ENCODE measurements at places on chromosomes 4 and X.

DNA sequence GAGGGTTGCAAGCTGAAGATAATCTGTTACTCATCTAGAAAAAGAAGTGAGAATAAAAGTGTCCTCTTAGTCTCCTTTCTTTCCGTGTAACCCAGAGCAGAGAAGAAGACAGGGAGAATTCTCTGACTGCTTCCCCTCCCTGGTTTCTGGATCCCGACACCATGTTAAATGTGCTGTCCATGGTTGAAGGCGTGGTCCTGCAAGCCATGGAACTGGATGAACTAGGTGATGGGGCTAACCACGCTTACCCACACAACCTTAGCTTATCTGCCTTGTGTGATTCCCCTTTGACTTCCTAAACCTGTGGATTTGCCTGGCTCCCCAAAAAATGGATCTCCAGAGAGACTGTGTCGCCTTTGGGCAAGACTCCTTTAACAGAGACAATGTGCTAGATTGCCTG is 907.6 kb downstream of the FSTL5 start:
- no peak for DNase-seq

DNA sequence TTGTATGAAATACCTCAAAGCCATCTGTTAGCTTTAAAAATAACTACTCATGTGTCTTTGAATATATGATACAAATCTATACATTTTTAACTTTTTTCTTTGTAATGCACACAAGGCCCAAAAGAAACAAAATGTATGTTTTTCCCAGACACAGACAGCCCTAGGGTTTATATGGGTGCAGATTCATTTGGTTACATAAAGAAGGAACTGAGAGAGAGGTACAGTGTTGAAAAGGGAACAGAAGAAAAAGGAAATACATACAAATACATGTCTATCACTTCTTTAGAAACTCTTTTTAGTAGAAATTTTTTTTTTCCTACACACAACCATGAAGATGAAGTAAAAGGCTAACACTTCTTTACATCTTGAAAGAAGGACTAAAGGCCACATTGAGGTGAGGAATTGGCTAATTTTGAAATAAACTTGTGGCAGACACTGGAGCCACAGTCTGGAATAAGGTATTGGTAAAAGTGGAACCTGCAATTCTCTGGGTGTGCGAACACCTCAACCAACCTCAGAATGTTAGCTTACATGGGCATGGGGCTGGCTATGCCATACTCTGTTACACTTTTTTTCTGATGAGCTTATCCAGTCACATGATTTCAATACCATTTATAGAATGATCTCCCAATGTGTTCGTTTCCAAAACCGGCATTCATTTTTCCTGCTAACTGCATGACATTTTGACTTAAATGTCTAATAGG is 67.9 kb downstream of the FAM47C start:
- DNase-seq, result no peak

GRCh38 chrX:41009850-41010846 is 75.1 kb upstream of the USP9X start:
- peak; percentile 46 for DNase-seq

DNA sequence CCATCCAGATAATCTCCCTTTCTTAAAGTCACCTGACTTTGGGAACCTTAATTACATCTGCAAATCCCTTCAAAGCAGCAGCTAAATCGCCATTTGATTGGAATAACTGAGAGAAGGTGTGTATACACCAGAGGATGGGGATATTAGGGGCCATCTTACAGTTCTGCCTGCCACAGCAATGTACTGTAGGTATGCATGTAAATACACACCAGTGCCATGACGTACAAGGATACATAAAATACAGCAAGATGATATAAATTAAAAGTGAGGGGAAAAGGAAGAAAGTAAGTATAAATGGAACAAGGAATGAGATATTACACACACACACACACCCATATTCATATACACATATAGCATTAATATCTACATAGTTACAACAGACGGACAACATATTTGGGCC is 81.2 kb downstream of the CBR4 start:
- no peak for DNase-seq

DNA sequence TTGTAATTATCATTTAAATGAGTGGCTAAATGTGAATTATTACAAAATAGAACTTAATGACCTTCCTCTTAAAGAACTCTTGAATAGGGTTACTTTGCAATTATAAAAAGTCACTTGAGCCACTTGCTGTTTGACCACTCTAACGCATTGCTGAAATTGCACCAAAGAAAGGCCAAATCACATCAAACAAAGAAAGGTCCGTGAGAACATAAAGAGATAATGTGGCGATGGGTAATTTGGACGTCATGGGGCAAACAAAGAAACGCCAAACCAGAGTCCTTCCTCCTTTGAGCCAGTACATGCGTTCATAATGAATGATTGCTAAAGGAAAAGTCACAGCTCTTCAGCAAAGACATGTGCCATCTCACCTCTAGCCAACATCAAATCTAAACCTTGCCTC is 229.8 kb upstream of the STS start:
- no peak for DNase-seq

DNA sequence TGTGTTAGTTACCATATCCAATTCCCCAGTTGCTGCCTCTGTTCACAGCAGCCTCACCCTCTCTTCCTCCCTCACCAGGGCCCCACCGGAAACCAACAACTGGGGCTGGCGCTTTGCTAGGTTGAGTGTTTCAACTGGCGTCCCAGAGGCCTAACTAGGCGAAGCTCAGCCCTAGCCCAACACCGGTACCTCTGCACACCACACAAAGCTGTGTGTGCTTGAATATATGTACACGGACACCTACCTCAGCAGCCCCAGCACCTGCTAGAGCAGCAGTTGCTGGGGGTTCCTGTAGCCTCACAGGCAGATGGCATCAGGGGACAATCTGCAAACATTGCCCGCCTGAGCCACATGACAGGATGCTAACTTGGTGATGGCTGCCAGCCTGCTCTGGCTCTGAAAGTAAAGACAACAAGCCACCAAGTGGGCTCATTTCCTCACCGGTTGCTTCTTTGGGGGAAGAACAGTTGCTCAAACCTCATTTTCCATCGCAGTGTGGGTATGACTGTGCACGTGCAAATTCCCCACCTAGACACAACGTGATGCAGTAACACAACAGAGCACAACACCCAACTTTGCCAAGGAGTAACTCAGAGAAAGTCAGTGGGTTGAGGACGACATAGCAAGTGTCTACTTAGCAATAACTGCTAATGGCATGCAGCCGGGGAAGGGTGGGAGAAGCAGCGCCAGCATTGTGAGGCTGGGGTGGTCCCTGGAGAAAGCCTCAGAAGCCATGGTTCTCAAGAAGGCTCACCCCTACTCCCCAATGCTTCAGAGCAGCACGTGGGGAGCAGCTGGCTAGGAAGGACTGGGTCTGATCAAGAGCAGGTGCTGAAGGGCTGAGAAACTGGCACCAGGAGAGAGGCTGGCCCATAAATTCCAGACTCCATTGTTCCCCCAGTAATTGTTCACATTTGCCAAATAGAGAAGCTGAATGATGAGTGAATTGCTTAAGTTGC is 139.5 kb downstream of the SH3KBP1 start:
- DNase-seq, result peak; percentile 77

- DNase-seq, result no peak
Observed at GRCh38 chr4:47213971-47214370, 182.6 kb downstream of the GABRB1 start.

DNA sequence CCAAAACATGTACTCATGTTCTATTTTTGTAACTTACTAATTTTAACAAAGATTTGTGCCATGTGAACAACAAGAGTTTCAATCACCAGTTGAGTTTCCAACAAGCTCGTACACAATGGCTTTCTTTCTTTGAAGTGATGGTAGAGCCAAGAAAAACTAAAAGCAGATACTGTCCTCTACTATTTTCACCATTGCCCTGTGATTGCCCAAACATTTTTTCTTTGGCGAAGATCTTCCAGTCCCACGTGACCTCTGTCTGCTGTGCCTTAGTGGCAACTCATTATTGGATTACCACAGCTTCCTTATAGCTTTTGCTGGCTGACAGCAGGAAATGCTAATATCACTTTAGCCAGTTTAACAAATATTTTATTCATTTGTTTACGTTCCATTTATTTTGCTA is 1147.1 kb downstream of the STIM2 start:
- DNase-seq, result no peak

- peak; percentile 14 for DNase-seq
Observed at GRCh38 chr4:102868153-102868780, 525 bp upstream of the CISD2 start.

DNA sequence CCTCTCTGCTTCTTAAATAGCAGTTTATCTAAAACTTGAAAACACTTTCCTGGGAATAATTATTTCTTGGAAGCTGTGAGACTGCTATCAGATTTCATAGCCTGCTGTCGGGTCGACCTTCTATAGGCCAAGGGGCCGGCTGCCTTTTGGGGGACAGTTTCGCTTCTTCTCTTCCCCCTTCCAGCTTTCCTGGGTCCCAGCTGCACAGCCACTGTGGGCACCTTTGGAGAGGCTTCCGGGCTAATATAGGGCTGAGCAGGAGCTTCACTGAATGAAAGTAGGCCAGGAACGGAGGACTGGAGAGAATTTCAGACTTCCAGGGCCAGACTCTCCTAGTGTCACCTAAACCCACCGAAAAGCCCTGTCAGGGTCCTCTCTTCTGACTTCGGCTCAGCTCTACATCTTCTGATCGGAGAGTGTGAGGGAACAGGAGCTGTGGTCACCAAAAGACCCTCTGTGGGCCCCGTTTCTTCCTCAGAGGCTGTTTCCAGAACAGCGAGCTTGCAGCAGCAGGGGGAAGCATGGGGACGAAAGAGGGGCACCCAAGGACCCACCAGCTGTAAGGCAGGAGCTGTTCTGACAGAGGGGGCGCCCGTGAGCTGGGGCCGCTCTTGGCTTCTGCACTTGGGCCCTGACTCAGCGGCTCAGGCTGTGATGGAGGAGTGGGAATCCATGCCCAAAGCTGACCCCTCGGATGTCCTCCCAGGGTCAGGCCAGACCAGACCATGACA is 620.6 kb downstream of the BCOR start:
- no peak for DNase-seq

DNA sequence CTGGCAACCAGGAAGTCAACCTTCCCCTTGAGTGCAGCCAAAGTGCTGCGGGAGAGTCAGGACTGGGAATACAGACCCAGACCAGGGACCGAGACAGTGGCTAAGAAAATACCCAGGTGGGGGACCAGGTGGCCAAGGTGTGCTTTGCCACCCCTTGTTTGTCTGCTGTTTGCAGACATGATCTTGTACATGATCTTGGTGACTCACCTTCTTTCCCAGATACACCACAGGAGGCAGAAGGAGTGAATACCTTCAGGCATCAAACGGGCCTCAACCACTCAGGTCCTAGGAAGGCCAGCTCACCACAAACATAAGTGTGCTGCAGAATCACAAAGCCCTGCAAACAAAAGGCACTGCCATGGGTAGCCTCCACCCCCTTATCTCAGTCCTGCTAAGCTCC is 62.0 kb downstream of the CNGA2 start:
- DNase-seq, result no peak

DNA sequence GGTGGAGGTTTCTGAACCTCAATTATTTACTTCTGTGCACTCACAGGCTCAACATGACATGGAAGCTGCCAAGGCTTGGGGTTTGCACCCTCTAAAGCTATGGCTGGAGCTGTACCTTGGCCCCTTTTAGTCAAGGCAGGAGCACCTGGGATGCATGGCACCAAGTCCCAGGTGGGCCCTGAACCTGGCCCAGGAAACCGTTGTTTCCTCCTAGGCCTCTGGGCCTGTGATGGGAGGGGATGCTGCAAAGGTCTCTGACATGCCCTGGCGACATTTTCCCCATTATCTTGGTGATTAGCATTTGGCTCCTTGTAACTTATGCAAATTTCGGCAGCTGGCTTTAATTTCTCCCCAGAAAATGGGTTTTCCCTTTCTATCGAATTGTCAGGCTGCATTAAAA is 726.1 kb upstream of the POU3F4 start:
- no peak for DNase-seq

DNA sequence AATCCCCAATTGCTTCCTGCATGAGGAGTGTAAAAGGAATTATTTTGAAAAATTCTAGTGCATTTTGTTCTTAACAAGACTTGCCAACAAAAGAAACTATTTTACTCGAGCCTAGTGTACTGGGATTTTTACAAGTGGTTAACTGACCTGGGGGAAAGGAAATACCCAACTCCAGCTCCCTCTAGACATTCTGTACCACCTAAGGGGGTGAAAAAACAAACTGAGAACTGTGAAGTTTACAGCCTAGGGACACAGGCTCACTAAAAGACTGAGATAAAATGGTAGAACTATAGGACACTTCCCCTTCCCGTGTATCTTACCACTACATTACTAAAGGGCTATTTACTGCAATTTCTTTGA is 2.6 kb upstream of the ADH5 start:
- DNase-seq, result no peak

- DNase-seq, result no peak
Observed at GRCh38 chr4:141174457-141174856, 41.2 kb upstream of the RNF150 start.

- DNase-seq, result no peak
Observed at GRCh38 chr4:10091531-10092181, 24.9 kb downstream of the WDR1 start.

- DNase-seq, result no peak
Observed at GRCh38 chrX:26037367-26037766, 100.8 kb upstream of the MAGEB18 start.

- no peak for DNase-seq
Observed at GRCh38 chr4:155765149-155765548, 6.3 kb downstream of the GUCY1B1 start.

Data from activated T-cell treated with anti-CD3 and anti-CD28 coated beads, Interleukin-2, amount 50 U/mL, for 72 hours (primary cell).